ENCODE measurements at places on chromosomes 1 and 21. TPM values are rescaled to one million over a fixed set of nuclear protein-coding genes. Genes with fewer than 3 reads are reported as not detected.

TINAGL1 gene
- total RNA-seq: not detected

DNA sequence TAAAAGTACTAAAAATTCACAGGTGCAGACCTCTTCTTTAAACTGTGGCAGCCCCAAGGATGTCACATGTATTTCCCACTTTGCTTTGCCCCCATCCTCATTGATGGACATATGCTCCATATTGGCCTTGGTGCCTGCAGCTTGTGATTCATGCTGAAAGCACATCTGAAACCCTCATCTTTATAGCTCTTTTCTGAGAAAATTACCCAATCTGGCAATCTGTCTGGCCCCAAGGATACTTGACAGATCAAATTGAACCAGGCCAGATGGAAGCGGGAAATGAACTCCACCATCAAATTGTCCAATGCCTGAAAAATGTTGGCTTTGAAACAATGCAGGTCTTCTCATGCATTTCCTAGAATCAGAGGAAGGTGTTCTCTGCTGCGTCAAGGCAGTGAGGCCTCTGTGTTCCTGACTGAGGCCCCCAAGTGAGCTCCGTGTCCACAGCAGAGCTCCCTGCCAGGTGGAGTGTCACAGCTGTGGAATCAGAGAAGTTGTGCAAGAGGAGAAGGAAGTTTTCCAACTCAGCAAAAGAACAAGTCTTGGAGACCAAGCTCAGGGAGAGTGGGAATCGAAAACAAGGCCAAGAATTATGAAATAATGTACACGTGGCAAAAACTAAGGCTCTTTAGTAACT, 323.7 kb downstream of the PLPP3 start:
- DNase-seq: no peak

AMY1B gene
- not detected for total RNA-seq

DNA sequence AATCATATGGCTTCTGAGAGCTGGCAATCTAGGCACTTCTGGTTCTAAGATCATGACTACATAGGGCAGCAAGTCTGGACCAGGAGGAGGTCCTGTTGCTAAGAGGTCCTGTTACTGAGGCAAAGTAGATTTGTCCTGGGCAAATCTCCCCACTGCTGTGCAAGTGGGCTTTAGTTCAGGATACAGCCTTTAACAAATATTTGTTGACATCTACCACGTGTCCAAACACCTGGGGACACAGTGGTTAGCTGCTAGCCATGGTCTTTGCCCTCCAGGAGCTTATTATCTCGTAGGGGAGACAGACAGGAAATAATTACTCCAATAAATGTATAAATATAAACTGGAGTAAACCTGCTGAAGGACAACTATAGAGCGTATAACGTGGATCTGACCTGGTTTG, 3.2 kb downstream of the CGN start:
- no peak for DNase-seq

CGN gene
- total RNA-seq: 0.22 TPM

DNA sequence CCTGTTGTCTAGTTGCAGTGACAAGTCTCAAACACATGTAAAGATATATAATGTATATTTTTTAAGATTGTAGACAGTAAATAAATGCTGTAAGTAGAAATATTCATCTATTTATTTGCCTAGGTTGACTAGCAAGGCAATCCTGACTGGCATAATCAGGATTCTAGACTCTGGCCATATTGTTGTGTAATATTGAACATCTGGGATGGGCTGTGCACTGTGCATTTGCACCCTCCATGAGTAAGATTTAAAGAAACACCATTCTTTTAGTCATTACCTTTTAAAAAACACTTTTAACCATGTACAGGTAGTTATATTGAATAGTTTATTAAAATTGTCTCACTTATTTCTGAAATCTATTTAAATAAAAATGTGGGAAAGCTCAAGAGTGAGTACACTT, 32.4 kb downstream of the RASAL2 start:
- no peak for DNase-seq

- DNase-seq: no peak
These were observed 12.6 kb downstream of the B3GALT5 start for GRCh38 chr21:39625211-39625895.

- DNase-seq: no peak
These were observed 148.6 kb downstream of the GRIK3 start for GRCh38 chr1:36885540-36886357.

DLGAP3 gene
- 9.5 TPM for total RNA-seq

GRCh38 chr1:14704846-14705245, 106.4 kb downstream of the KAZN start:
- no peak for DNase-seq

DNA sequence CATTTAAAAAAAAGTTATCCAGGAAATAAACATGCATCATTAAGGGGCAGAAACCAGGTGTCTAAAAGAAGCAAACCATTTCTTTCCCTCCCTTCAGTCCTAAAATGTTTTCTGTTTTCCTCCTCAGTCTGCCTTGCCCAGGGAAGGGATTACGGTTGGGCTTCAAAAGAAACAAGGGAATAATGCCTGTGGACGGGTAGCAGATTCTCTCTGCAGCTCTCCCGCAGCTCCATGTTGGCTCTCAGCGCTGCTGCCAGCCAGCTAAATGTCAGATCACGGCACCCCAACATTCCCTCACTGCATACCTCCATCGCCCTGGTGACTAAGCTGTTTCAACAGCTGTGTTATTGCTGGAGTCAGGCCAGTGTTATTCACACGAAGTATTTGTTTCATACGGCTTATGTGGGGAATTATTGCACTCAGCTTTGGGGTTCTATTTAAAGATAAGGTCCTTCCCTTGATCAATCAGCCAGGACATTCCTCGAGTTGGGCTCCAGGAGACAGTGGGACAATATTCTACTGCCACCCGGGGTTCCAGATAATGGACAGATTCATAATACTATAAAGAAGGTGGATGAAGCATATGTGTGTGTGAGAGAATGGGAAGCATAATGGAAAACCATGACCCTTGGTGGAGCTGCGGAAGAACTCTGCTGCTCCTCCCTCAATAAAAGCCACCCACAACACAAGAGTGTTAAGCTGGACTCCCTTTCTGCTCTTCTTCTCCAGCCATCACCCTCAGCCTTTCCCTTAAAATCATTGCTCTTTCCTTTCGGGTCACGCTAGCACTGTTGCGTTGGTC, 58.2 kb downstream of the WLS start:
- no peak for DNase-seq

DNA sequence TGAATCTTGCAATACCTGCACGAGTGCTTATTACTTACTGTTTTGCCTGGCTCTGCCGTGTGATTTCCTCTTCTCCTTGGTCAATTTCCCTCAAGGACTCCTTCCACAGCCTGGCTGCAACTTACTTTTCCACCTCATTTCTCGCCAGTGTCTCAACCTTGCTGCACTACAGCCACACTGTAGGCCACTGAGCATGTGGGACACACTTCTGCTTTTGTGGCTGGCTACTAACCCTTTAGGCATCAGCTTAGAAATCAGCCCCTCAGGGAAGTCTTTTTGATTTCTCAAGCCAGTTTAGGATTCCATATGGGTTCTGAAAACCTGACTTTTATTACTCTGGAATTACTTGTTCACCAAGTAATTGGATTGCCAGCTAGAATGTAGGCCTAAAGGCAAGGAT, 5.2 kb upstream of the DMRTB1 start:
- DNase-seq: no peak

GRCh38 chr1:227731696-227732585, 3.2 kb downstream of the JMJD4 start:
- DNase-seq: no peak

DNA sequence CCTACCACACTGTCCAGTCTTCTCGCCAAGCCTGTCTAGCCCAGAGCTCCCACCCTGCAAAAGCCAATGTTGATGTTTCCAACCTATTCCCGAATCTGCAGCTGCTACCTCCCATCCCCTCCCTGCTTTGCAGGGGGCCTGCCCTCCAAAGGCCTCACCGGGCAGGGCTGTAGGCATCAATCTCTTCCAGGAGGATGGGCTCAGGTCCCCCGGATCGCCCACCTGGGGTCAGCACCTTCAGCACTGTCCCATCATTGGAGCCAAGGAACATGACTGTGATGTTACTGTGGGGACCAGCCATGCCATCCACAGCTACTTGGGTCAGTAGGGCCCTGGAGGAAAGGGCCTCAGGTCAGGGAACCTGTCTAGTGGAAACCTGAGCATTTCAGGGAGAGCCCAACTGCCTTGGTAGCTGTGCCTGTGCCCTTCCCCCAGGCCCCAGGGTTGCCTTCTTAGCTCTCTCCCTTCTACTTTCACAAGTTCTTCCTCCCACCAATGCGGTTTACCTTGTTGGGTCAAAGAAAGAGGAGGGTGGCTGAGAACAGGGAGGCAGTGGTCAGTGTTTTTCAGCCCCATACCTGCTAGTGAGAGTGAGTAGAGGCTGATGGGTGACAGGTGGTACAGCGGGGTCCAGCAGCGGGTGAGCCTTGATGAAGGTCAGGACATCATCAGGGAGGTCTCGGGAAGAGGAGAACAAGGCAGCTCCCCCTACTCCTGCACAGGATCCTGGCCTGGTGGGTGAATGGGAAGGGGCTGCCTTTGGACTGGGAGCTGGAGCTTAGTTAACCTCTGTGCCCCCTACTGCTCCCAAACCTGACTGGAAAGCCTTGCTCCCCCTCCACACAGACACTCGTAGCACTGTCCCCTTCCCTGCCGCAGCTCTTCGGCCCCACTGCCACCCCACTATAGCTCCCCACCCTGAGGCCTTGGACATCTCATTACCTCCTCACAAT, 10.7 kb downstream of the SEMA6C start:
- DNase-seq: no peak

DNA sequence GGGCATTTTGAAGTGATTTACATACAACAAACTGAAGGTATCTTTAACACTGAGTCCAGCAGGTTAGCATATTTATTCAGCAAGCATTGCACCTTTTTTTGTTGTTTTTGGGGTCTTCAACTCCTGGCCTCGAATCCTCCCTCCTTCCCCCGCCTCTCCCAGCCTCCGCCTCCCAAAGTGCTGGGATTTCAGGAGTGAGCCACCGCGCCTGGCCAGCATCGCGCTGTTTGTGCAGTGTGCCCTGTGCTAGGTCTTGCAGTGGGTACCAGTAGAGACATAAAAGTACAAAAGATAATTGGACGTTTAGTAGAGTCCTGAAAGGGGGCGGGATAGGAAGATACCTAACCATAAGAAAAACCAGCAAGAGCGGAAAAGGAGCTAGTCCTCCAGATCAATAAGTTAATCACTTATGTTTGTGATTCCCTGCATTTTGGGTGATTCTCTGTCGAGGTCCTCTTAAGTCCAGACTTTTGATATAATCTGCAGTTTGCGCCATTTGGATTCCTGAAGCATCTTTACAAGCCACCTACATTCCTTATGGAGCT, 111.8 kb downstream of the OSBPL9 start:
- peak; percentile 54 for DNase-seq

DNA sequence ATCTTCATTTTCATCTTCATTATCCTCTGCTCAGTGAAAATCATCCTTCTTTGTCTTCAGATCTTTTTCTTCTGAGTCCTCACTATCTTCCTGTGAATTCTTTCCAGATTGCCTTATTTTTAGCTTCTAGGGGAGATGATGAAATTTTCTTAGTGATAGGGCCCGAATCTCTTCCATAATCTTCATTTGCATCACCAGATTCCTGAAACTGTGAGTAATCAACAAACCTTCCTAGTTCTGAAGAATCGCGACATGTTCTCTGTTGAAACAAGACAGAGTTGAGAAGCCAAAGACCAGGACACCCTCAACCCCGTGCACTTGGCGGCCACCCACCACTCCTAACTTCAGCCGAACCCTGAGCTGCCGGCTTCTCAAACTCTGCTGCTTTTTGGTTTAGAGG, 92.8 kb upstream of the CDC42BPA start:
- DNase-seq: no peak

SPRR2E gene
- total RNA-seq: not detected

Measured in Karpas-422 (cell line).